ENCODE measurements at places on chromosomes 1 and 21.

DNA sequence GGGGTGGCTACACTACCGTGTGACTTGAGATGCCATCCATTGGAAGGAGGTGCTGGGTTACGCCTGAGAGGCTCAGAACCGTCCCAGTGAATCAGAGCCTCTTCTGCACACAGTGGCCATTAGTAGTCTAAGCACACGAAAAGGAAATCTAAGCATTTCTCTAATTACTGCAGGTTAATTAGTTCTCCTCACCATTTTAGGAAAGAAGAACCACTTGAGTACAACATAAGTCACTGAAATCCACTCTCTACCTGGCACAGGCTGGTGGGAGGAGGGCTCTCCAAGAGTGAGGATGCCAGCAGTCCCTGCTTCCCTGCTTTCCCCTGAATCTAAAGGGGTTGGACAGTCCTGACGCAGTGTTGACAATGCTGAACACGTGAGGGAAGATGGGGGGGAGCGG lies 606.3 kb downstream of the NPHP4 start:
- no peak for DNase-seq

DNA sequence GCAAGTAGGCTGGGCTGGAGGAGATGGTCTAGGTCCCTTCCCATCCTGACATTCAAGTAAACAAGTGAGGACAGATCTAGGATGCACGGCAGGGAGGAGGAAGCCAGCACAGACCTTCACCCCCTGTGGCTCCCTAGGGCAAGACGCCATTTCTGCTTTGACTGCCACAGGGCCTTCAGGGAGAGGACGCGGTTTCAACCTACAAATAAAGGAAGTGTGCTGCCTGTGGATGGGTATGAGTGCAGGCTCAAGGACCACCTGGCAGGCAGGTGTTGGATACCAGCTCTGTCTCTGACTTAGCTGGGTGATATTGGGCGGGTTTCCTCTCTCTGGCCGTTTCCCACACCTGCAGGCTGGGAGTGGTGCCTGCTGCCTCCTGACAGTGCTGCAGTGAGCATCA lies 16.2 kb downstream of the SLC2A1 start:
- DNase-seq: no peak

GRCh38 chr1:89044970-89045721 lies 19.9 kb downstream of the GBP1 start:
- DNase-seq: no peak

DNA sequence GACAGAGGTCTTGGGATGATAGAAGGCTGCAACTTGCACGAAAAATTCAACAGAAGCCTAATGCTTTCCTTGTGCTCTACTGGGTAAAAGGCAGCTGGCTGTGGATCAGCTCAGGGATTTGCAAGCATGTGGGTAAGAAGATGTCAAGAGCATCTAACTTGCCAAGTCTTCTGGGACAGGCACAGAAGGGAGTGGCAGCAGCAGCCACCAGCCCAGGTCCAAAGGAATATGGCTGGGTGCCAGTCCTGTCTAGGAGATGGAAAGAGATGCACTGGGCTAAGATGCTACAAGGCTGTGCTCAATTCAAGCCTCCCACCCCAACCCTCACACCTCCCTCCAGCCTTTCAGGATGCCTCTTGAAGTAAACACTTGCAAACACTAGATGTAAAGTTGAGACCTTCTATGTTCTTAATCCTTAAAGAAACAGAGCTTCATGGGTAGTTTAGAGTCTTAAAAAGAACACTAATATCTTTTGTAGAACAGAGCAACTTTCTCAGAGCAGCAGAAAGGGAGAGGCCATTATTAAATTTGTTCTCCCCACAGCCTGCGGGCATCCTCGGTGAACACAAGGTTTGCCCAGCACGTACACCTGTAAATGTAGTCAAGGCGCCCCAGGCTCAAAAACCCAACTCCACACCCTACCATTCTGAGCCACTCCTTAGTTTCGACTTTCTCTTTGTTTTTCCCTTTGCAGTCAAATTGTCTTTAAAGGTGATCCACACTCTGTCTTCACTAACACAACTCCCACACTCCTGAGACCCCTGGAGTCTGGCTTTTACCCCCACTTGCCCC lies 64.6 kb upstream of the BCAR3 start:
- DNase-seq: no peak

DNA sequence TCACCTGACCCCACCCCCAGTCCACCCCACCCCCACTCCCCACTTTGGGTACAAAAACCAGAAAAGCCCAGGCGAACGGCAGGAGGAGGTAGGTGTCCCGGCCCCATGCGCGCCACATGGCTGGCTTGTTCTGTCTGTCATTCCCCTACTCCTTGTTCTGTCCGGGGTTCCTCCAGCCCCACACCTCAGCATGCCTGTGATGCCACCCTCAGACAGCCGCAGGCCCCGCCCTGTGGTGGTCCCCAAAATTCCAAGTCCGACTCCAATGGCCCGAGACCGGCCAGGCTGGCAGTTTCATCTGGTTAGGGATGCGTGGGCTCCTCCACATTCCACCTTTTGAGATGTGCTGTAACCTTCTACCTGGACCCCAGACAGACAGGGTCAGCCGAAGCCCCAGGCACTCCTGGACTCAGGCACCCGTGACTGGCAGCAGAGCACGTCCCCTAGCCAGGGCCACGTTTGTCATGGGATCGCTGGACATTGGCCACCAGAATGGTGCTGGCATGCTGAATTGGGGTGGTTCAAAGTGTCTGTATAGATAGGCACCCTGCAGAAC lies 94.4 kb downstream of the WDR4 start:
- no peak for DNase-seq

DNA sequence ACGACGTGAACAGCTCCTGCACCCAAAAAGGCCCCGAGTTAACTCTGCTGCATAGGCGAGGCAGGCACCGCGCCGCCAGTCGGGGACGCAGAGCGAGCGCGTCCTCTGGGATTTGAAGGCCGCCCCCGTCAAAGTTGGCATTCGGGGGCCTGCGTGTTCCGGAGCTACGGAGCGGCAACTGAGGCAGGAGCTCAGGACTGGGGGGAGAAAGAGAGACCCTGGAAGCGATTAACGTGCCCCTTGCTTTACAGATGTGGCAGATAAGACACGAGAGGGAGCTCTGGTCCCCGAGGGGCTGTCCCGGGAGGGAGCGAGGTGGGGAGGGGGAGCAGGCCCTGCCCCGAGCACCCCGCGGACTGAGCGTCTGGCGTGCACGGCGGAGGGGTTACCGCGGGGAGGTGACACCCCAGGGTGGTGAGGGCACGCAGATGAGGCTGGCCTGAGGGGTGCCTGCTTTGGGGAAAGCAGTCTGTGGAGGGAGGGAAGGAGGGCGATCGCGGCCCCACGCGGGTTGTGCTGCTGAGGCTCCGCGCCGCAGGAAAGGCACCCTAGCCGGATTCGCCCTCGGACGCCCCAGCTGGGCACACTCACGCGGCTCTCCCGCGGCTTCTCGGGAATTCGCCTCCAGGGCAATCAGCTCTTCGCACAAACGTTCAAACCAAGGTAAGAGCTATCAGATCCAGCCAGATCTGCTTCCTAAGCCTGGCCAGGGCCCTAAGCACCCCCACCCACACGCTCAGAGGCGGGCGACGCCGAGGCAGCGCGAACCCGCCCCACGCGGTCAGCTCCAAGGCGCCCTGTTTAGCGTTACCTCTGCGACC lies 26.5 kb downstream of the ACTA1 start:
- no peak for DNase-seq

DNA sequence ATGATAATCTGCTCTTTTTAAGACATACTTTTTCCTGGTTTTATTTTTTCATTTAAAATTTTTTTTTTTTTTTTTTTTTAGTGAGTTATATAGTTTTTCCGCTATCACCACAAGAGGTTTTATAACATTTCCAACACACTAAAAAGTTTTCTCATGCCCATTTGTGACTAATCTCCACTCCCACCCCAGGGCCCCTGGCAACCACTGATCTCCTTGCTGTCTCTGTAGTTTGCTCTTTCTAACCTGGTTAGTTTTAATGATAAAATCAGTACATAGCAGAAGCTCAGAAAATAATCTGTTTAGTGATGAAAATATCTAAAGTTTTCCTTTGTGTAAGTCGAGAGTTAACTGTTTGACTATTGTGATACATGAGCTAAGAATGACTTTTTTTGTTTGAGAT lies 41.8 kb downstream of the IARS2 start:
- no peak for DNase-seq

All from fibroblast of skin of right biceps (primary cell).